AG09319 (cell line): ENCODE measurements at places on chromosomes 3 and 15.
A peak's percentile ranks its signal among the peaks of the same experiment; 100 is the strongest.

- DNase-seq, result no peak
These were observed 11.3 kb upstream of the KAT2B start for GRCh38 chr3:20028905-20029331.

GRCh38 chr15:99709243-99709986 is 23.8 kb downstream of the LYSMD4 start:
- DNase-seq, result no peak

DNA sequence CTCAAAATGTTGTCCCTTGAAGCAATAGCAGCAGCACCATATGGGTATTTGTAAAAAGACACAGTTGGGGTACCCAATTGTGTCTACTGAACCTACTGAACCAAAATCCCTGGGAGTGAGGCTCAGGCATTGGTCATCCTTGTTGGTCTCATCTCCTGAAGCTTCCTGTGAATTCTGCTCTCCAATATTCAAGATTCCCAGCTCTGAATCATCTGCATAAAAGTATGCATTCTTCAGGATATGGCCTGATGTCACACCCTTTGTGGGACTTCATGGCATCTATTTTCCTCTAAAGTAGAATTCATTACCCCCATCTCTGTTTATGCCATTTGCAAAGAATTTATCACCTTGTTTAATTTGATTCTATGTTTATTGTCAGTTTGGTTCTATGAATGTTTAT is 13.3 kb upstream of the PTX3 start:
- no peak for DNase-seq

- DNase-seq, result no peak
These were observed 27.6 kb upstream of the TOP2B start for GRCh38 chr3:25692341-25692740.

- no peak for DNase-seq
These were observed 12.5 kb downstream of the RASA2 start for GRCh38 chr3:141499284-141499683.

- no peak for DNase-seq
These were observed 169.0 kb downstream of the OPA1 start for GRCh38 chr3:193761969-193762368.

DNA sequence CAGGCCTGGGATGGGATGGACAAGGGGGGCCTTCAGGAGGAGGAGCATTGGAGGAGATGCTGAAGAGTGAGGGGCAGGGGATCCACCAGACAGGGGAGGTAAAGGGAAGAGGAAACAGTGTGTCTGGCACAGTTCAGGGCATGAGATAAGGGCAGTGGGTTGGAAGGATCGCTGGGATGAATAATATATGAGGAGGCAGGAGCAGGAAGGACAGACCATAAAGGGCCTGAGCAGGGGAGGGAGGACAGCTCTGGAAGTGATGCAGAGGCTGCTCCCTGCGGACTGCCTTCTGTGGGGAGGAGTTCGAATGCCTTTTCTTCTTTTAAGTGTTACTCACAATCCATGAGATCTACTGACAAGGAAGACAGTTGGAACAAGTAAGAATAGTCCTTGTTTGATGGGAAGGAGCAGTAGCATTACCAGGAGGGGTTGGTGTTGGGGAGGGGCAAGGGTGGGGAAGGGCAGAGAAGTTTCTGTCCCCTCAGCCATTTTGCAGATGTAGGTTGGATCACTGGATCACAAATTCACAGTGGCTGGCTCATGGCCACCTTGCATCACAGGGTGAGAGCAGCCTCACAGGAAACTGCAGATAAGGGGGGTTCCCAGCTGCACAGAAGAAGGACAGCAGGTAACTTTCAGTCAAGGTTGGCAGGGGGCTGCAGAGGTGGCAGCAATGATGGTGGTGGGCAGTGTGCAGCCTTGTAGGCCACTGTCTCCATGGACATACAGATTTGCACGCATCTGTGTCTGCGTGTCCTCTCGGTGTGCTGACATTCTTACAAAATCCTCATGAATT is 91.9 kb upstream of the SNRPN start:
- no peak for DNase-seq

- peak; percentile 49 for DNase-seq
These were observed 145.0 kb downstream of the STAC start for GRCh38 chr3:36525115-36525801.

DNA sequence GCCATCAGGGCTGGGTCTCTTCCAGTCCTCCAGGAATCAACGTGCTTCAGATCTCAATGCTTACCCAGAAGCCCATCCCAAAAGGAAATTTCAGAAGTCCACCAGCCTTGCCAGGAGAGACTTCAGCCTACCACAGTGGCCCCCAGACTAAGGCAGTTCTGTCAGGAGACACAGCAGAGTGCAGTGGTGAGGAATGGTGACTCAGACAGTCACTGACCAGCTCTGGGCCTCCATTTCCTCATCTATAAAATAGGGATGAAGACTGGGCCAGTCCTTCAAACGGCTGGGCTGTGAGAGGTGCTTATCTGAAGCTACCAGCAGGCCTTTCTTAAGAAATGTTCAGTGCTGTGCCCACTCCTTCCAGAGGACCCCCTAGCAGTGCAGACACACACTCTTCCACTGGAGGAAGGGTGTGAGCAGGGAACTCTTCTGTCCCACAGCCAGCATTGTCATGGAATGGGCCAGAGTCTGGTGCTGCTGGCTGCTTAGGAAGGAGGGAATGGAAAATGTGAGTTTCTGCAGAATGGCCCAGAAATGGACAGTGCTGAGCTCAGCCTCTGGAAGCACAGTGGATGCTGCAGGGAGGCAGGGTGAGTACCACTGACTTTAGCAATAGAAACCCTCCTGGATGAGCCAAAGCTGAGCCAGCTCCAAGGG is 41.6 kb upstream of the DUSP7 start:
- no peak for DNase-seq

DNA sequence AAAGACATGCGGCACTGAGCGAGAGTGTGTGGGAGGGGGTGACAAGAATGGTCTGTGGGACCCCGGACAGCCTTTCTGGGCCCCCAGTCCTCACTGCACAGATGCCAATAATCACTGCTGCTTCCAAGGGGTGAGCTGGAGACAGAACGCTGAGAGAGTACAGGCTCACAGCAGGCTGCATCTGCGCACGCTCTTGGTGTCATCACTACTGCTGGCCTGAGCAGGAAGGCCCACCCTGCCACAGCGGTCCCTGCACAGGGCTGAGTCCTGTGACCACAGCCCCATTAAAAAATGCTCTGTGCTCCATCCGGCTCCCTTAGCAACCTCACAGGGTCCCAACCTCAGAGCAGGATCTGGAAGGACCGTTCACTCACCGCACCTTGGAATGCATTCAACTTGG is 205.5 kb upstream of the NSMCE3 start:
- no peak for DNase-seq

GRCh38 chr3:72123908-72124441 is 339.0 kb upstream of the PROK2 start:
- DNase-seq, result peak; percentile 20

DNA sequence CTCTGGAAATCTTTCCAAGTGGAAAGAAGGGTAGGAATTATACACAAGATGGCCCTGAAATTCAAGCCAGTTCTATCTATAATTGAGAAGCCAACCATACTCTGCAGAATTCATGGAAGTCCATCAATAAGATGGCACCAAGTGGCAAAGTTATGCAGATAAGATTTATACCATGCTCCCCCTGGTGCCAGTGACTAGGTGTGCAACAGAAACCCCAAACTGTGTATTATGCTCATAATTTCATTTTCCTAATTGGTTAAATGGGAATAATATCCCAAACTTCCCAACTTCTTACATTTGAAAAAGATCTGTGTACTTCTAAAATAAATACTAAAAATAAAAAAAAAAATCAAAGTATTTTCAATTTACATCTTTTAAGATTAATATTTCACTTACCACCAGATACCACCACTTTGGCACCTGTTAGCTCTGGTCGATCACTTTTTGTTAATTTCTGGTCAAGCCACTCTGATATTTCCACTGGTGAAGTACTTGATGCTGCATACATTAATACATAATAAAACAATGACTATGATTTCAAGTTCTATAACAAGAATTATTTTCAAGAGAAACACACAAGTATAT is 25.9 kb downstream of the ETFA start:
- DNase-seq, result no peak

DNA sequence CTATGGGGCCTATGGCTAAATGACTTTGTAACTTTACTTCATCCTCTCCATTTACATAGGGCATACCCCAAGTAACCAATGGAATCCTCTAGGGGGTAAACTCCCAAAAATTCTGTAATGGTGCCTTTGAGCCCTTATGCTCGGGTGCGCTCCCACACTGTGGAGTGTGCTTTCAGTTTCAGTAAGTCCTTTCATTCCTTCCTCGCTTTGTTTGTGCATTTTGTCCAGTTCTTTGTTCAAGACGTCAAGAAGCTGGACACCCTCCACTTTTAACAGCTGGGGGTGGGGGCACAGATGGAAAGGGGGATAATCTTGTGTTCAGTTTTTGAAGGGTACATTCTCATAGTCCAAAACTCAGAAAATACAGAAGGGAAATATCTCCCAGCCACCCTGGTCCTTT is 84.4 kb upstream of the C2CD4B start:
- DNase-seq, result no peak

GRCh38 chr15:61141497-61142125 is 87.5 kb downstream of the RORA start:
- no peak for DNase-seq

- DNase-seq, result no peak
These were observed 17.9 kb upstream of the EPB42 start for GRCh38 chr15:43238671-43239131.

DNA sequence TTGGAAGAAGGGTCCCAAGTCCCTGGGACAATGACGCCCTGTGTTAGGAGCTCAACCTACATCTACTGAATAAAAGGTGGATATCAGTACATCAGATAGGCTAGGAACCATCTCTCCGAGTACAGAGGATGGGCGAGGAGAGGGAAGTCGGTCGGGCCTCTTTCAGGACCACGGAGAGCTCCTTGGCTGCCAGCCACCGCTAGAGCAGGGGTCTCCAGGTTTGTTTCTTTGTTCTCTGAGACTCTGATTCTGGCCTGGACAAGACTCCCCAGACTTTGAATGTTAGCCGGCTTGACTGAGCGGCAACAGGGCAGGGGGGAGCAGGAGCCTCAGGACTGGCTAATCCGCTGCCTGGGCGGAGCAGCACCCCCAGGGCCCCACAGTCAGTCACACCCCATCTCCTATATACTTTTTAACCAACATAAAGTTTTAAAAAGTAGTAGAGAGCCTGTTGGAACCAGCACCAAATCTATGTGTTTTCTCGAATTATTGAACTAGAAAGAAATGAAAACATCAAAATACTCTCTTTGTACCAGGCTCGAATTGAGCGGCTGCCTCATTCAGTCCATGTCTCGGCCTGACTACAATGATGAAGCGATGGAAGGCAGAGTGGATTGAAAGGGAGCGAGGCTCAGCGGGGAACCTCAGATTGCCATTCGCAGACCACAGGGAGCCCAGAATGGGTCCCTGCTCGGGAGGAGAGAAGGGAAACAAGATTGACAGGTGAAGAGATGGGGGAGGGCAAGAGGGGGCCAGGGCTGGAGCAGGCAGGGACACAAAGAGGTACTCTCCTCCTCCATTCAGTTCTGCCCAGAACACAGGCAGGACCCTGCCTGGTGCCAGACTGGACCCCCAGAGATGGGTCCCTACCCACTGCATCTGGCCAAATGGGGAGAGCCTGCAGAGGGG is 131.6 kb downstream of the TPRA1 start:
- no peak for DNase-seq

GRCh38 chr3:100988080-100988479 is 5.1 kb downstream of the ABI3BP start:
- no peak for DNase-seq

DNA sequence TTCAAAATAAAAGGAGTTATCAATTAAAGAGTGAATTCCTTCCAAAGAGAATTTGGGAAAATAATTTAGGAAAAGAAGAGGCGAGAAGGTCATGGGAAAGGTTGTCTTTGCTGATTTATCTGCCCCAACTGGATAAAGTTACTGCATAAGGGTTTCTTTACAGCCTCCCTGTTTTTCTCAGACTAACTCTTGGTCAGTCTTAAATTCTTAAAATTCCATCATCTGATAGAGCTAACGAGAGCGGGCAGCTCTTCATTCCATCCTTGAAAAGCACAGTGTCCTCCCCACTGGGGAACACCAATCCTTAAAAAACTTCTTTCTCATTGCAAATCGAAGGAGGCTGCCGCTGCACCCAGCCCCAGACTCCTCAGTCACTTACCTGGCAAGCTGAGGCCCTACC is 107.2 kb downstream of the PGPEP1L start:
- no peak for DNase-seq

DNA sequence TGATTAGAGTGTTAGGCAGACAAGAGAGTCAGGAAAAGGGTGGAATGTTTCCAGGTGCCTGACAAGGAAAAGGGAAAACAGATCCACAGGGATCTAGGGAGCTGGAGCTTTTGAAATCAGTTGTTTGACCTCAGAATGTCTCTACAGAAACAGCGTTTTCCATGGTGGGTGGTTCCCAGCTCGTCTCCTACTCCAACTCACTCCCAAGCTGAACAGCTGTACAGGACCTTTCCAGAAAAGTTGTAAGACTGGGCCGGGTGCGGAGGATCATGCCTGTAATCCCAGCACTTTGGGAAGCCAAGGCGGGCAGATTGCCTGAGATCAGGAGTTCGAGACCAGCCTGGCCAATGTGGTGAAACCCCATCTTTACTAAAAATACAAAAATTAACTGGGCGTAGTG is 55.7 kb upstream of the RYK start:
- no peak for DNase-seq

- DNase-seq, result no peak
These were observed 326.7 kb downstream of the NTRK3 start for GRCh38 chr15:87929841-87930240.
